ENCODE measurements at places on chromosomes 4 and X. TPM values are rescaled to one million over a fixed set of nuclear protein-coding genes. Genes with fewer than 3 reads are reported as not detected.

The MAGEC2 gene
- not detected for total RNA-seq

The CT47C1 gene
- total RNA-seq, result not detected

The LEF1 gene
- total RNA-seq, result 7.1 TPM

The JADE3 gene
- total RNA-seq, result 8.6 TPM

The GAGE1 gene
- total RNA-seq, result not detected
